Activated CD4-positive, alpha-beta T cell treated with anti-CD3 and anti-CD28 coated beads, Interleukin-2, Interleukin-4, amounts not matched to agents 100 ng/mL and 50 ng/mL, durations not matched to agents 16 hours and 8 hours (primary cell): ENCODE measurements at places on chromosomes 13 and 19.

DNA sequence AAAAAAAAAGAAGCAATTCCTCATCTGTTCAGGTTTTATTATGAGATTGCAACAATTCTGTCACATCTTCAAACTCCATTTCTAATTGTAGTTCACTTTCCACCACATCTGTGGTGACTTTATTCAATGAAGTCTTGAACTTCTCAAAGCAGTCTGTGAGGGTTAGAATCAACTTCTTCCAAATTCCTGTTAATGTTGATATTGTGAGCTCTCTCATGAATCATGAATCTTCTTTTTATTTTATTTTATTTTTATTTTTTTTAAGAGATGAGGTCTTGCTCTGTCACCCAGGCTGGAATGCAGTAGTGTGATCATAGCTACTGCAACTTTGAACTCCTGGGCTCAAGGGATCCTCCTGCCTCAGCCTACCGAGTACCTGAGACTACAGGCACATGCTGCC lies 19.6 kb downstream of the ARHGAP35 start:
- DNase-seq = no peak

DNA sequence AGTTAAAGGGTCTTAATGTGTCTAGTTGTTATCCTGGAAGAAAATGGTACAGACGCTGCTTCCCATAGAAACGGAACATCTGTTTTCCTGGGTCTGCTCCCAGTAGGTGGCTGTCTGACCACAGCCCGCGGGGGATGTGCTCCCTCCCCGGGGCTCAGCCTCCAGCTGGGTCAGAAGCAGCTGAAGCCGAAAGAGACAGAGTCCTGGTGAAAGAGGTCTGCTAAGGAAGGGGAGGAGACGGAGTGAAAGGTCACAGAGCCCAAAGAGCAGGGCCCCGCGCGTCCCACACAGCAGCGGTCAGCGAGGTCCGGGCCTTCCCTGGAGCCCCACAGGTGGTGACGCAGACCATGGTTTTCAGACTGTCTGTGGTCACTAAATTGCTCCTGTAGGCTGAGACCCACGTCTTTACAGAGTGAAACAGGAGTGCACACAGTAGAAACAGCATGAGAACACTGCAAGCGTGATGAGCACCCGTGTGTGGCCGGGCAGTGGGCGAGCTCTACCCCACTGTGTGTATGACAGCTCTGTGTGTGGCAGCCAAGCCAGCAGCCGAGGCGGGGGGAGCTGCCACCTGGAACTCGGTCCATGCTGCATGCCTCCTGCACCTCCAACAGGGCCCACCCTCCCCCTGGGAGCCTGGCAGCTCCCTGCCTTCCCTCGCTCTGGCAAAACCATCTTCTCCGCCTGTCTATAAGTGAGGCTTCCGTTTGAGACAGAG lies 52.0 kb upstream of the C13orf46 start:
- DNase-seq = no peak

DNA sequence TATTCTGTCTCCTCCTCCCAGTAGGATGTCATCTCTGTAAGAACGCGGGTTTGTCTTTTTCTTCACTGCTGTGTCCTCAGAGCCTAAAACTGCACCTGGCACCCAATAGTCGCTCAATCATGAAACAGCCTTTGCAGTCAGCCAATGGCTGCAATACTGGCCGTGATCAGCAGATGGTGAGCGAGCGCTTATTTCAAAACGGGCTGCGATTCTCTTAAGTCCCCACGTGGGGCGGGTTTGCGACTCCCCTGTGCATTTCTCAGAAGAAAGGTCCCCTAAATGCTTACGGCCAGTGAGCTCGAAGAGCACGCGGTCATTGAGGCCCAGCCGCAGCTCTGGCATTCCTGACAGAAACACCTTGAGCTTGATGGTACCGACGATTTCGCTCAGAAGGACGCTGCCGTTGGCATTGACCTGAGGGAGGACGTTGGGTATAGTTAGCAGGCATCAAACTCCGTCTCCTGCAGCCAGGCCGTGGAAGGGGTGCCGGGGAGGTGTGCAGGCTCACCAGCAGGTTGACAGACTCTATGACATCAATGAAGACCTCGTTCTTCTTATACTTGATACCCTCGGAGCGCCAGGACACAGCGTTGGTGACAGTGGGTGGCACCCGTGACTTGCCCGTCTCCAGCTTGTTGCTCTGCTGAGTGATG lies 6.0 kb downstream of the AP1M2 start:
- DNase-seq = peak; percentile 89

DNA sequence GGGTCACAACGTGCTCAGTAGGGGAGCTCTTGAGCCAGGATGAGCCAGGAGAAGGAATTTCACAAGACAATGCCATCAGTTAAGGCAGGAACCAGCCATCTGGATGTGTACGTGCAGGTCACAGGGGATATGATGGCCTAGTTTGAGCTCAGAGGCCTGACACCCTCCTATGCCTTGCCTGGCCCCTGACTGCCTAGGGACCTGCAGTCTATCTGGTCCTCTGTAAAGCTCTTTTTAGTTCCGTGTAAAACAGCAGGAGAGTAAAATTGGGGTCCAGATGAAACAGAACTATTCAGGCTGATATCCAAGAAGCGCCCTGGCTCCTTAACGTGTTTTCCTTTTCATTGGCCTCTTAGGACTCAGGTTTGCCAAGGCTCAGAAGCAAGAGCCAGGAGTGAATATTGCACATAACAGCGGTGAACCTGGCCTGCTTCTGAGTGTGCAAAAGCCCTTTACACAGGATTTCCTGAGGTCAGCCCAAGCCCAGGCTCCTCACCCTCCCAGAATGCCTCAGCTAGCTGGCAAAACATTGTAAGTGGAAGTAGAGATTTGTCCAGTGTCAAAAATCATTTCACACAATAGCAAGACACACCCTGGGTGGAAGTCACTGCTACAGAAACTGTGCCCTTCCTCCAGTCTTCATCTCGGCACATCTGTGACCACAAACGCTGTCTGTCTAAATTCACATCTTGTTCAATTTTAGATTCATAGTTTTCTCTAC lies 777.2 kb downstream of the UQCRFS1 start:
- no peak for DNase-seq

DNA sequence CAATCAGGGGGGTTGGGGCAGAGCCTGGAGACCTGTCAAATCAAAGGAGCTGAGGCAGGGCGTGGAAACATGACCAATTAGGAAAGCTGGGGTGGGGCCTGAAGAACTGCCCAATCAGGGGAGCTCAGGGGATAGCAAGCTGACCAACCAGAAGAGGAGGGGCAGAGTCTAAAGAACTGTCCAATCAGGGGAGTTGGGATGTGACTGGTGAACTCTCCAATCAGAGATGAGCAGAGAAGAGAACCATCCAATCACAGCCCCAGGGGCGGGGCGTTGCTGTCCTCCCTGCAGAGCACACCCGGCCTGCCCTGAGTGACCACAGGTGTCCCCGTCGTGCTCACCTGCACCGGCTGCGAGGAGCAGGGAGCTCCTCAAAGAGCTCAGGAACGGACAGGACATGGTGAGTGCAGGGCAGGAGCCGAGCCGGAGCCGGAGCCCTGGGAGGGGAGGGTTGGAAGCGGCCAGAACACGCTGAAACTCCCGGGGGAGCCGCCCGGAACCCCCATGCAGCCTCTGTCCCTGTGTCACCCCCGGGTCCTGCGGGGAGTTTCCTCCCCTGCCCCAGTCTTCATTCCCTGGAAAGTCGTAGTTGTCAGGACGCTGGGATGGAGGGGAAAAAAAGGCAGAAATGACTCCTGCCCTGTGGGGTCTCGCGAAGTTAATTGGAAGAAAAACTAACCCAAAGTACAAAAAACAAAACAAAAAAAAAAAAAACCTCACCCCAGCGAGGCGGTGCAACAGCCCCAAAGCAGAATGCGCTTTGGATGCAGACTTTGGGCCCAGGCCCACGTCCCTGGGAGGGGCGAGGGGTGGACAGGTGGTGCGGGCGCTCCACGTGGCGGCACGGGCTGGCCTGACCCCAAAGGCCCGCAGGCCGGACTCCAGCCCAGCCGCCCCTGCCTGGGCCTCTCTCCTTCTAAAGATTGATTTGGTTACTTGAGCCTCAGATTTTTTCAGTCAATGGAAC lies at the start of gene ZNF556:
Gene ZNF556, plus strand, starts transcription at position 311 of the 967 bp plus-strand sequence. Its CDS starts 87 bp downstream, at position 398.
- no peak for DNase-seq

GRCh38 chr13:92177966-92178365 lies 779.5 kb downstream of the GPC5 start:
- no peak for DNase-seq

DNA sequence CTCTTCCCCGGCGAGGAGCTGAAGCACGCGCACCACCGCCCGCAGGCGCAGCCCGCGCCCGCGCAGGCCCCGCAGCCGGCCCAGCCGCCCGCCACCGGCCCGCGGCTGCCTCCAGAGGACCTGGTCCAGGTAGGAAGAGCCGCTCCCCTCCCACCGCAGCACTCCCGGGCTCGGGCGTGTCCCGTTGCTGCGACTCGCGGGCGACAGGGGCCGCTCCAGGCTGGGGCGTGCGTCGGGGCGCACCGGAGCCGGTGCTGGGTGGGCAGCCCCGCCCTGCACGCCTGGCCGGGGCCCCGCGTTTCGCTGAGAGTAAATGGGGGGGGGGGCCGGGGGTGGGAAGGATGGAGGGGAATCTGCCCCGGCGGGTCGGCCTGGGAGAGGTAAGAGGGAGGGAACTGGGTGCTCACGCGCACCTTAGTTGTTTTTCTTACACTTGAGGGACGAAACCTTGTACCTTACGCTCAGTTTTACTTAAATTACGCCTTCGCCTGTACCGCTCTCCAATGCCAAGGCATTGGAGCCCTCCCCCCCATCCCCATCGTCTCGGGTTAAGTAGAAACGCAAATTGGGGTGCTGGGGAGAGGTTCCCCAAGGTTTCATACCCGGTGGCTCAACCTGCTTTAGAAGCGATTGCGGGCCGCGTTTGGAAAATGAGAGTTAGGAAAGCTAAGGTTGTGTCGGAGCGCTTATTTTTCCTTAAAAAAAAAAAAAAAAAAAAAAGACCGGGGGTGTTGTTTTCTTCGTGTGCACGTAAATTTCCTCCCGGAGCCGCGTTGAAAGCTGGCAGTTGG lies 850 bp downstream of the KLF5 start:
- DNase-seq = peak; percentile 24

GRCh38 chr13:83009987-83010386 lies 872.3 kb downstream of the SLITRK1 start:
- DNase-seq = no peak

- DNase-seq = no peak
Measured at GRCh38 chr19:42553292-42554045, 25.2 kb upstream of the CEACAM1 start.
